RWPE2 (cell line): ENCODE measurements at places on chromosomes 13 and 19.

- no peak overlapping the region for H3K4me3 ChIP-seq
- H3K27me3 ChIP-seq = no peaks in the 10 kb centered on the region
- peak; percentile 69 for DNase-seq
- H3K27ac ChIP-seq = no peak overlapping the region
- H3K4me1 ChIP-seq = peaks cover 7% of the 10 kb centered on the region
These were observed 69.8 kb downstream of the SIAH3 start for GRCh38 chr13:45781553-45782326.

- peaks cover 7% of the 10 kb centered on the region for H3K4me1 ChIP-seq
- DNase-seq = no peak
- H3K27ac ChIP-seq = no peak overlapping the region
- peaks cover 7% of the 10 kb centered on the region; the same call in 1 of the 2 replicates for H3K36me3 ChIP-seq
- no peaks in the 10 kb centered on the region for H3K27me3 ChIP-seq
These were observed 3.3 kb downstream of the MTIF3 start for GRCh38 chr13:27446986-27447583.

DNA sequence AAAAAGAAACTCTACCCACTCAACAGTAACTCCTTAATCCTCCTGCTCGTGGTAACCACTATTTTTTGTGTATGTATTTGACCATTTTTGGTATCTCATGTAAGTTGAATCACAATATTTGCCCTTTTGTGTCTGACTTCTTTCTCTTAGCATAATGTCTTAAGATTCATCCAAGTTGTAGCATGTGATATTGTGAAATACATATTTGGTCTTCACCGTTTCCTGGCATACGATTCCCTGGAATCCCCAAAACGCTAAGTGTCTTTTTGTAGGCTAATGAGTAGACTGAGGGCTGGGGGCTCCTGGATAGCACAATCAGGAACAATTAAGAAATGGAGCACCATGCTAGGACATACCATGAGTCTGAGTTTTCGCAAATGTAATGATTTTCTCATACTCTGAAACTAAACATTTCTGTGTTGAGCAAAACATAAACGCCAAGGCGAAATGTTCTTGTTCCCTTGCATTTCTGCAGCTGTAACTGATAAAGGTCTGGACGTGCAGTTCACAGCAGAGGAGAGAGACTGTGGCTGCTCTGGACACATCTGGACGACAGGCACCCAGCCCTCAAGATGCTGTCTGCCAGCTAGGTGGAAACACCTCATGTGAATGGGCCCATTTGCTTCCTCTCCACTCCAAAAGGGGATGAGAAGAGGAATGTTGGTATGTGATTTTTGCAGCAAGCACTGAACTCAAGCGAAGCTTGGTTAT lies 38.4 kb downstream of the BRD4 start:
- no peaks in the 10 kb centered on the region for H3K27me3 ChIP-seq
- peaks cover 54% of the 10 kb centered on the region for H3K4me1 ChIP-seq
- H3K27ac ChIP-seq = peak overlapping the region; percentile 17
- no peak for DNase-seq
- H3K4me3 ChIP-seq = no peak overlapping the region
- peaks cover 29% of the 10 kb centered on the region for H3K36me3 ChIP-seq

DNA sequence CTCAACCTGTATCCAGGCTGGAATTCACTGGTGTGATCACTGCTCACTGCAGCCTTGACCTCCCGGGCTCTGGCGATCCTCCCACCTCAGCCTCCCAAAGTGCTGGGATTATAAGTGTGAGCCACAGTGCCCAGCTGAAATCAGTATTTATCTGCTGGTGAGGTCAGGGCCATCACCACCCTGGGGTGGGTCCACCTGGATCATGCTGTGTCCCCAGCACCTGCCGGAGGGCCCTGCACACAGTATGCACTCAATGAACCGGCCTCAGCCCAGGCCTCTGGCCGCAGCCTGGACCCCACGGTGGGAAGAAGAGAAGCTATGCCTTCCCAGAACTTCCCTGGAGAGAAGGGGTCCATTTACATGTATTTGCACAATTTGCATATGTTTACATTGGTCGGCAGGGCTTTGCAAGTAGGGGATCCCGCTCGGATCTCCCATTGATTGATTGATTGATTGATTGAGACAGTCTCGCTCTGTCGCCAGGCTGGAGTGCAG lies 2.6 kb upstream of the SLC5A5 start:
- H3K27ac ChIP-seq = no peak overlapping the region
- no peak overlapping the region for H3K4me3 ChIP-seq
- H3K27me3 ChIP-seq = peaks cover 43% of the 10 kb centered on the region
- H3K4me1 ChIP-seq = peaks cover 10% of the 10 kb centered on the region
- H3K36me3 ChIP-seq = peaks cover 8% of the 10 kb centered on the region

DNA sequence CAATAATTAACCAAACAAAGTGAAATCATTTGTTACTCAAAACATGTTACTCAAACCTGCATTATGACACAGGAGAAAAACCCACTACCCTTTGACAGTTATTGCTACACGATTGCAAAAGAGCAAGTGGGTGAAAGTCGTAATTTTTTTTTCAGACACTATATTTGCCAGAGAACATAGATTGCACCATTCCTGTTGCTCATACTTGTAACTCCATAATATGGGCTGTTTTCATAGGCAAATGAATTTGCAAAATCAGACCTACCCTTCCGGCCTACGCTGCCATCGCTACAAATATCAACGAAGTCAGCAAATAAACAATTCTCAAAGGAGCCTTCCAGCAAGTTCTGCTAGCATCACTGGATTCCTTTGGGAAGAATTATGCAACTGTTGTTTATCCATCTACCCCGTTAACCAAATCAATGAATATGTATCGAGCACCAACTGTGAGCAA lies 396.5 kb downstream of the IRS2 start:
- H3K27me3 ChIP-seq = no peaks in the 10 kb centered on the region
- H3K27ac ChIP-seq = peak overlapping the region; percentile 30
- no peak for DNase-seq
- H3K36me3 ChIP-seq = no peaks in the 10 kb centered on the region

- no peak overlapping the region for H3K27ac ChIP-seq
- no peak for DNase-seq
These were observed 1514.7 kb upstream of the MIR17HG start for GRCh38 chr13:89832827-89833226.

DNA sequence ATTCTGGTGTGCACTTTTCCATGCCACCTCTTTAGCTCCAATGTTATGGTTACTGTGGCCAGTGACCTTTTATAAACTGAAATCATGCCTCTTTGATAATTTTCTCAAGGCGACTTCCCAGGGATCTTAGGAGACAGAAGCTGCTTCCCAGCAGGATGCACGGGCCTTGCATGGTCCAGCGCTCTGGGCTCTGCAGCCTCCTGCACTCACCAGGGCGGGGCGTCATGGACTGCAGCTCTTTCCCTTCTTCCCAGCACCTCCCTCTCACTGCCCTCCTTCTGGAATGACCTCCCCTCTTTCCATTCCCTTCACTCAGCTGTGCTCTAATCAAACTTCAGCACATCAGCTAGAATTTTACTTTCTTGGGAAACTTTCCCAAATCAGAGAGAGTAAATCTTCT lies 318.3 kb downstream of the IRS2 start:
- DNase-seq = no peak
- H3K27ac ChIP-seq = no peak overlapping the region
- H3K4me3 ChIP-seq = no peak overlapping the region
- H3K36me3 ChIP-seq = no peaks in the 10 kb centered on the region
- H3K4me1 ChIP-seq = no peaks in the 10 kb centered on the region

DNA sequence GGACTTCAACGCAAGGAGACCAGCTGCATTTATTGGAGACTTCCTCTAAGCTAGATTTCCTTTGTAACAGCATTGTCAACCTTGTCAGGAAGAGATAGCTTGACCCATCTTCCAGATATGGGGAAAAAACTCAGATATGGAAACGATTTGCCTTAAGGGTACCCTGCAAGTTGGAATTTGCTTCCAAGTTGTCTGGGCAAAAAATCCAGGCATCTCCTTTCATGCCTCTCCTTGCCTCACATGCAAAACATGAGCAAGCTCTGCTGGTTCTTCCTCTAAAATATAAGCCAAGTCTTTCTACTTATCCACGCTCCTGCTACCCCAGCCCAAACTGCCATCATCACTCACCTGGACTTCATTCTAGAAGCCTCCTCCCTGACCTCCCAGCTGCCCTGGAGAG lies 6.4 kb upstream of the DNMT1 start:
- H3K27ac ChIP-seq = no peak overlapping the region
- no peak for DNase-seq
- H3K27me3 ChIP-seq = no peaks in the 10 kb centered on the region
- no peaks in the 10 kb centered on the region for H3K36me3 ChIP-seq
- no peaks in the 10 kb centered on the region for H3K4me1 ChIP-seq

- no peaks in the 10 kb centered on the region for H3K36me3 ChIP-seq
- no peak overlapping the region for H3K27ac ChIP-seq
- DNase-seq = no peak
- no peaks in the 10 kb centered on the region for H3K4me1 ChIP-seq
- no peak overlapping the region for H3K4me3 ChIP-seq
These were observed 61.9 kb upstream of the ATP12A start for GRCh38 chr13:24618011-24618955.

- no peak for DNase-seq
- H3K27me3 ChIP-seq = no peaks in the 10 kb centered on the region
- H3K4me3 ChIP-seq = no peak overlapping the region
- no peaks in the 10 kb centered on the region for H3K4me1 ChIP-seq
- H3K27ac ChIP-seq = no peak overlapping the region
- H3K36me3 ChIP-seq = peaks cover 51% of the 10 kb centered on the region
These were observed 19.9 kb downstream of the POMP start for GRCh38 chr13:28678809-28679208.

DNA sequence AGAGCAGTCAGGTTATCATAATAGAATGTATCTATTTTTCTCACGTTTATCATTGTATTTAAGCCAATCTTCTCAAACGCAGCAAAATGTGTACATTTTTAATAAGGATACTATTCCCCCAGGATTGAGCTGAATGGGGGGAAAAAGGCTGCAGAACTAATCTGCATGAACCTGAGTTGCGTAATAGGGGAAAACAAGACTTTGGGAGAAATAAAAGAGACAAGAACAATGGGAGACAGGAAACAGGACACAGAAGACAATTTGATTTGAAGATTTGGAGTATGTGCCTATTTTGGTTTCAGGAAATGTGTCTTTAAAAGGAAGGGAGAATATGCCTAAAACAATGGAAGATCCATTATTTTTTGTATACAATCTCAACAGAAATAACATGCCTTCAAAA lies 844.5 kb downstream of the DIAPH3 start:
- no peak overlapping the region for H3K4me3 ChIP-seq
- H3K36me3 ChIP-seq = no peaks in the 10 kb centered on the region
- no peaks in the 10 kb centered on the region for H3K4me1 ChIP-seq
- H3K27ac ChIP-seq = no peak overlapping the region
- no peak for DNase-seq

GRCh38 chr19:46926170-46927071 lies 65.6 kb downstream of the ARHGAP35 start:
- peak overlapping the region; percentile 93 for H3K27ac ChIP-seq
- H3K4me1 ChIP-seq = peaks cover 54% of the 10 kb centered on the region
- no peak overlapping the region for H3K4me3 ChIP-seq
- no peaks in the 10 kb centered on the region for H3K27me3 ChIP-seq
- peaks cover 17% of the 10 kb centered on the region for H3K36me3 ChIP-seq
- no peak for DNase-seq

GRCh38 chr19:32233885-32234284 lies 111.5 kb upstream of the ZNF507 start:
- no peak overlapping the region for H3K4me3 ChIP-seq
- H3K4me1 ChIP-seq = no peaks in the 10 kb centered on the region
- no peaks in the 10 kb centered on the region for H3K36me3 ChIP-seq
- no peak overlapping the region for H3K27ac ChIP-seq
